ENCODE measurements at places on chromosomes 2 and 18.

GRCh38 chr2:45768208-45768607 is 116.7 kb downstream of the PRKCE start:
- DNase-seq = no peak

DNA sequence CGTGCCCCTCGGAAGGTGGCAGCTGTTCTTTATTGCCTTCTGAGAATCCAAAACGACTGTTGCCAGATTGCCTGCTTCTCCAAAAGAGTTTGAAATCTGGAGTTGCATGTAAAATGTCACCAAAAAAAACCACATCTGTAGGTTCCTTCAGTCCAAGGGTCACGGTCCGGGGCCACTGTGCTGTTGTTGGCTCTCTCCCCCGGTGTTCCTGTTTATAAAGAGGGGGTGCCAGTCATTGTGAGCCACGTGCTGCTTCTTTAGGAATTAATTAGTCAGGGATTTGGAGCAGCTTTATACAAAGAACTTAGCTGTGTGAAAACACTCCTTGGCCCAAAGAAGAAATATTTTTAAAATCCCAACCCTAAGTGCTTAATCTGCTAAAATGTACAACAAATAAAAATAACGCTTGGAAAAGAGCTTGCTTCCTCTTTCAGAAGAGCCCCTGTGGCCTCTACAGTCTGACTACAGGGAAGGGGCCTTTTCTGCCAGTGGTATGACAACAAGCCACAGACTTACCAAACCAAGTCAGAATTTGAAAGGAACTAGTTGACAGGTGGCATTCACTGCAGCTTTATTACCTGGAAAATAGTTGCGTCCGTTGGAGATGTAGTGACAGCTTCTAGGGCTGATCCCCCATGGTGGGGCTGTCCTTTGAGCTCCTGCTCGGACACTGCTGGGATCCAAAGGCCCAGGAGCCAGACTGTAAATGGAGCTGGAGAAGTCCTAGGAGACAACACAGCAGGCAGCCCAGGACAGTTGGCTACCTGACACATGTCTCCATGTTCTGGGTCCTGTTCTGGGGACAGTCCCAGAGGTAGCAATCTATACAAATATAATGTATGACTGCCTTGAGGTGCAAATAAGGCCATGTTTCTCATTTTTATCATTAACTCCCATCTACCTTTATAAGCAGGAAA is 84.5 kb upstream of the SLC1A4 start:
- no peak for DNase-seq

- DNase-seq = no peak
Observed at GRCh38 chr18:47418746-47419145, 167.3 kb upstream of the SKOR2 start.

DNA sequence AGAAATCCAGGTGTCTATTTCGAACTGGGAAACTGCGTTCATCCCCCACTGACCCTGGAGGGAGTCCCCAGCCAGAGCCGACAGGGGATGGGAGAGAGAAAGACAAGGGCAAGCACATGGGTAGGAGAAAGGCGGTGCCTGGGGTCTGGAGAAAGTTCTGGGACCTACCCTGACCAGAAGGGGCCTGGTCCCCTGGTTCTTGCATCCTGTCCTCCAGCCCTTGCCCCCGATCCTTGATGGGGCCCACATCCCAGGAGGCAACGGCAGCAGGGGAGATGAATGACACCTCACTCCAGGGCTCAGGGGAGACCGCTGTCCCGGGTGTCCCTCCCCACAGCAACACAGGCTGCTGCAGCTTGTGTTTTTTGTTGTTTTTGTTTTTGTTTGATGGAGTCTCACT is 4.9 kb downstream of the ADCY3 start:
- DNase-seq = no peak

- DNase-seq = no peak
Observed at GRCh38 chr2:43766006-43766405, 7.8 kb upstream of the DYNC2LI1 start.

DNA sequence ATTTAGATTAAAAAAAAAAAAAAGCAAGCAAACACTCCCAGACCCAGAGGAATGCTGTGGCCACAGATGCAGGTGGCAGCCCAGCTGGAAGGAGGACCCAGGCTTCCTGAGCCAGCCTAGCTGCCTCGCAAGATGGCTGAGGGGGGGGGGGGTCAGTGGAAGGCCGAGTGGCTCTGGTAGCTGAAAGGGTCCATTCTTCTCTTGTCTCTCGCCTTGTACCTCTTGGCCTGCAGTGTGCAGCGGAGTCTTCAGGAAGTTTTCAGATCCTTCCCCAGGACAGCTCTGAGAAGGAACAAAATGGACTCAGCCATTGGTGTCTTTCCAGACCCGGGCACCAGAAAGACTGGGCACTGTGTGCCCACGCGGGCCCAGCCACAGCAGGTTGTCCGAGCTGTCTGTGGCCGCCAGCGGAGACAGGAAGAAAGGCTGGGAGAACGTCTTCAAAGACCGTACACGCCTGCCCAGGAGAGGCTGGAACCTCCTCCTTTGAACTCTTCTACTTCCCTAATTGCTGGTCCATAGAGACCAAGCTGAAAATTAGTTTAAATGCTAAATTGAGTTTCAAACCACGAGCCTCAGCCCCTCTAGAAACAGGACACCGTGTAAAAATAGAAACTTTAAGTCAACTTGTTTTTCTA is 21.3 kb downstream of the APCDD1 start:
- no peak for DNase-seq

- DNase-seq = no peak
Observed at GRCh38 chr2:110735366-110735765, 3.0 kb downstream of the ACOXL start.

GRCh38 chr18:79634186-79634585 is 45.4 kb upstream of the CTDP1 start:
- no peak for DNase-seq

All from stimulated activated CD4-positive, alpha-beta T cell treated with anti-CD3 and anti-CD28 coated beads, Interleukin-4, amount 100 ng/mL, for 48 hours (primary cell).